ENCODE measurements at places on chromosomes 3 and 15.

- DNase-seq = no peak
Measured at GRCh38 chr15:78880813-78881212, 8.1 kb downstream of the MORF4L1 start.

- DNase-seq = no peak
Measured at GRCh38 chr3:152257563-152258035, 11.1 kb upstream of the MBNL1 start.

- peak; percentile 4 for DNase-seq
Measured at GRCh38 chr3:176872771-176873209, 324.5 kb downstream of the TBL1XR1 start.

- DNase-seq = no peak
Measured at GRCh38 chr15:49978121-49978520, 140.9 kb downstream of the ATP8B4 start.

DNA sequence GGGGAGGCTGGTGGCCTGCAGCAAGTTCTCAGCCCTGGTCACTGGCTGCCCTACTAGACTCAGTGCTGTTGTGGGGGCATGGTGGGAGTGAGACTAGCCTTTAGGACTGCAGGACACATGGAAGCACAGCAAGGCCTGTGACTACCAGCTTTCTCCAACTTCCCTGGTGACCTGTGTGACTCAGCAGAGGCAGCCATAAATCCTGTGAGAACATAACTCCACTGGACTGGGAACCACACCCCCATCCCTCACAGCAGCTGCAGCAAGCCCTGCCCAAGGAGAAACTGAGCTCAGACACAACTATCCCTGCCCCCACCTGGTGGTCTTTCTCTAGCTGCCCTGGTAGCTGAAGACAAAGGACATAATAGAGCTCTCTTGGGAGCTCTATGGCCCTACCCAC, 111.3 kb downstream of the DCLK3 start:
- DNase-seq = no peak

DNA sequence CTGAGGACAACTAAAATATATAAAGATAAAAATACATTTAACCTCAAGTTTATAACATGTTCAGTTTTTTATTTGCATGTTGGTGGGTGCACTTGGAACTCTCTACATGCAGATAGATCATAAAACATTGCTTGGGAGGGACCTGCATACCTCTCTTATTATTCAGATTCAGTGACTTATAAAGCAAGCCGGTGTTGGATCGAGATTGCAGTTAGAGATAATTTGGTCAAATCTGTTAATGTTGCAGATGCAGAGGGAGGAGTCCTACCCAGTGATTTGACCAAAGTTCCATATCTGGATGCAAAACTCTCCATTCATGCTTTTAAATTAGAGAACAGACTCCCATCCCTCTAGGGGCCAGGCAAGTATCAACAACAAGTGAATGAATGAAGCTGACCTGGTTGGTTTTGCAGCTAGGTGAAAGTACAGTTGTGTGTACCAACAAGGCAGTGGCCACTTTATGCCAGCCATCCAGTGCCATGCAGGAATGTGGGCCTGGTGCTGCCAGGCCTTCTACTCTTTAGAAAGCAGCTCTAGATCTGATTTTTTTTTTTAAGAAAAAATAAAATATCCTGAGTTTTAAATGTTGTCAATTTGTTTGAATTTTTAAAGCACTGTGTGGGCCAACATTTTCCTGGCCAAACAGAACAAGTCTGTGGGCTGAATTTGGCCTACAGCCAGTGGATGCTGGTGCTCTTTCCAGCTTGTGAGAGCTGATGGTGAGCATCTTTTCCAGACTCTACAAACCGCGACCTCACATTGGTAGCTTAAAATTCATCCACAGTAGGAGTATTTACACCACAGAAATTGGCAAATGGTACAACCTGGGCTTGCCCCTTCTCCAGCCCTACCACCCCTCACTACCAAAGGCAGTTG, 12.3 kb downstream of the CDIN1 start:
- no peak for DNase-seq

GRCh38 chr3:134373271-134374104, 759 bp downstream of the AMOTL2 start:
- no peak for DNase-seq

GRCh38 chr15:68230157-68231100, 901 bp upstream of the CLN6 start:
- DNase-seq = no peak

- DNase-seq = no peak
Measured at GRCh38 chr15:99326235-99326634, 75.0 kb downstream of the LRRC28 start.

DNA sequence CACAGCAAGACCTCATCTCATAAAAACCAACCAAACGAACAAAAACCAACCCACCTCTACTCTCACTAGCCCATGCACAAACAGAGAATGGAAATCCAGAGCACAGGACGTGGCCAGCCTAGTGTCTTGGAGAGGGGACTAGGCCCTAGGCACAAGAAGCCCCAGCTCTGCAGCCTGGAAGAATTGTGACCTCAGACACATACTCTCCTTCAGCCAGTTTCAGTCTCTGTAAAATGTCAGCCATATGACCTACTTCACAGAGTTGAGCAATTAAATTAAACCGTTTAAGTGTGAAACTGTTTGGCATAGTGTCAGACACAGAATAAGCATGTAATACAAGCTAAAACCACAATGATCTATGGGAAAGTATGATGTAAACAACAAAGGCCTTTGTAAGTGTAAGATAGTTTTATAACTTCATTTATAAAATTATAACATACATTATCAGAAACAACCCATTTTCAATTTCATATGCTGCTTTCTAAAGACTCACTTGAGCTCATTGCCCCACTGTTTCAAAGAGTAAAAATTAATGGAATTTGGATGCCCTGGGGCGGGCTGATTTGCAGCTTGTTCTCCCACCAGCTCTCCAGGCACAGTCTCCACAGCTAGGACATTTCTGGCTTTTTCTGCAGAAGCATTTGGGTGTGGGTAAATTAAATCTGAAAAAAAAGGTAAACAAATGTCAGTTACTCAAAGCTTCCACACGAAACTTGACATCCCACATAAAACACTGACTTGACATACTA, 32.9 kb downstream of the TBC1D2B start:
- no peak for DNase-seq

- DNase-seq = no peak
Measured at GRCh38 chr3:15071699-15072098, 6.6 kb upstream of the MRPS25 start.

DNA sequence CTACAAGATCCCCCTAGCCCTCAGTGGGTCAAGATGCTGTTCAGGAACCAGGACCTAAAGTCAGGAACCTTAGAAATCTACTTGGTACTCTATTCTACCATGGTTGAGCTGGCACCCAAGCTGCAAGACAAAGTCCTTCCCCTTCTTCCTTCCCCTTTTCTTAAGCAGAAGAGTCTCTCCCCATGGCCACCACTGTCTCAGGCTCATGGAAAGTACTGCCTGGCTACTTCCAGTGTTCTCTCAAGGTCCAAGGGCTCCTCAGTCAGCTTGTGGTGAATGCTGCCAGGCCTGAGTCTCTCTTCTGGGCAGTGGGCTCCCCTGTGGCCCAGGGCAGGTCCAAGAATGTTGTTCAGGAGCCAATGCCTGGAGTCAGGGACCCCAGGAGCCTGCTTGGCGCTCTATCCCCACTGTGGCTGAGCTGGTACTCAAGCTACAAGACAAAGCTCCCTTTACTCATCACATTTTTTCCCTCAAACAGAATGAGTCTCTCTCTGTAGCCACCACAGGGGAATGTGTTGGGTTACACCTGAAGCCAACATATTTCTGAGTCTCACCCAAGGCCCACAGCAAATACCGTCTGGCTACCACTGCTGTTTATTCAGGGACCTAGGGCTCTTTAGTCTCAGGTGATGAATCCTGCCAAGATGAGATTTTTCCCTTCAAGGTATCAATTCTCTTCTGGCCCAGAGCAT, 18.1 kb upstream of the SLC27A2 start:
- no peak for DNase-seq

DNA sequence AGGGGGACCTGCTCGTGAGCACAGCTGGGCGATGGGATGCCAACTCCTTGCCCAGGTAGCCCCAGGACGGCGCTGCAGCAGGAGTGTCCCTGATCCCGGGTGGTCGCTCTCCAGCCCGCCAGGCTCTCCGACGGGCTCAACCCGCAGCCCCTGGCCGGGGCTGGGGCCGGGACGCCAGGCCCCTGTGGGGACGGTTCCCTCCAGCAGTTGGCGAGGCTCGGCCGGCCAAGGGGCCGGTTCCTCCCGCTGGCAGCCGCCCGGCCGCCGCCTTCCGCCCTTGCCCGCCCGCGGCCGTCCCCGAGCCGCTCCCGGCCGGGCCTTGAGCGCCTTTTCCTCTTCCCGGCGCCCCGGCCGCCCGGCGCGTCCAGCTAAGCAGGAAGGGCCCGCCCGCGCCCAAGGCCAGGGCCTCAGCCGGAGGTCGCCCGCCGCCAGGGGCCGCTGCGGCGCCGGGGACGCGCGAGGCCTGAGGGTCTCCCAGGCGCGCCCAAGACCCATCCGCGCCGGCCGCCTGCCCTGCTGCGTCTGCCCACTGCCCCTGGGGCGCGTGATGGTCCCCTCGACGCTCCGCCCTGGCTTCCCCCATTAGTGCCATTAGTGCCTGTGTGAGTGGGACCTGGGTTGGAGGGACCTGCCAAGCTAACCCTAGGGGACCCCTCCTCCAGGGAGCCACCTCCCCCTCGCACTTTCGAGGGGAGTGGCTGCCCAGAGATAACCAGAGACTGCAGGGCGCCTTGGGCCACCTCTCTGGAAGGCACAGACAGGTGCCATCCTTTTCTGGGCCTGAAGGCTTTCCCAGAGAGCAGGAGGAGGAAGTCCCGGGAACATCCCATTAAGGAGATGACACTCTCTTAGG, 106.4 kb downstream of the FBLN2 start:
- no peak for DNase-seq

DNA sequence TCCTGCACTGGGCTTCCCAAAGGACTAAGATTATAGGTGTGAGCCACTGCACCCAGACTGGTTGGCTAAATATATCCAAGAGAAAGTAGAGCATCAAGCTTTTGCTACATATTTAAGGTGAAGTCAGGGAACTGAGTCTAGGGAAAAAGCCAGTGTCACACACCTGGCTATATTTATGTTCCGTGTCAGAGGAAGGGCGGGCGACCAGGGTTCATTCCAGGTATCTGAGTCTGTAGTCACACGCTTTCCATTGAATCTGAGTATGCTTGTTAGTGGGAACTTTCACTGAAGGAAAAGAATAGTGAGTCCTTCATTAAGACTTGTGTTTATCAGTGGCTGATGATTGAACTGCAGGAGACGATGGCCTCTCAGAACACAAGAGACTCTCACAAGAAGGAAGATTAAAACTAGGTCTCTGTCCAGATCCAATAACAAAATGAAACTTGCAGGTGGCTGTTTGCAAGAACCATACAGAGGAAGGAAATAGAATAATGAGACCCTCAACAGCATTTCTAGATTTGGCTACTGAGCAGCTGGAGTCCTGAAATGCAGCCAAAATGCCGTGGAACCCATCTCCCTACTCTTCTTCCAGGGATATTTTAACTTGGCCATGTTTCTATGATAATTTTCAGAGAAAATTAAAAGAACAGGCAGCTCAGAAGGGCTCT, 276.3 kb downstream of the THSD4 start:
- no peak for DNase-seq

- no peak for DNase-seq
Measured at GRCh38 chr3:131328721-131329120, 52.9 kb upstream of the NUDT16 start.

DNA sequence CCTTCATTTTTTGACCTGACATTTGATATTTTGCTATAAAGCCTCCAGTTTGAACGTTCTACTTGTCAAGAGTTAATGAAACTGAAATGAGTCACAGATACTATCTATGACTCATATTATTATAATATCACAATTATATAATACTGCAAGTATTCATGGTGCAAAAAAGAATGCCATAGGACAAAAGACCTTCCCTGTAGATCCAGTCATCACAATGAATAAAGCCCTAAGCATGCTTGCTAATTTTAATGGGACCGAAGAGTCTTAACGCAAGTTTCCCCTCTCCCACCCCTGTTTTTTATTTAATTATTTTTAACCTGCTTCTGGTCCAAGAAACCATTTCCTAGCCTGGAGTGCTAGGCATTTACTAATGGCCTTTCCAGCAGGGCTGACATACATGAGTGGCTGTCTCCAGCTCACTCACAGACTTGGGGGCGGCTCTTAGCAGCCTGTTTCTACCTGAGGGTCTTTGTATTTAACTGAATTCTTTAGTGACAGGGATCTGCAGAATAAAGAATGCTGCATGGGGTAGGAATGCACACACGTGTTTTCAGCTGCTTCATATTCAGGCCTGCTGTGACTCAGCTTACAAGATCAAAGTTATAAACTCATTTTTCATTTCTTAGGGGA, 61.2 kb downstream of the THBS1 start:
- DNase-seq = no peak

Data from stimulated activated CD8-positive, alpha-beta memory T cell treated with anti-CD3 and anti-CD28 coated beads, Interleukin-12 subunit alpha, Interleukin-12 subunit beta, amount 100 ng/mL, for 4 hours (primary cell).